GM03348 (cell line): ENCODE measurements at places on chromosomes 13 and 19.

DNA sequence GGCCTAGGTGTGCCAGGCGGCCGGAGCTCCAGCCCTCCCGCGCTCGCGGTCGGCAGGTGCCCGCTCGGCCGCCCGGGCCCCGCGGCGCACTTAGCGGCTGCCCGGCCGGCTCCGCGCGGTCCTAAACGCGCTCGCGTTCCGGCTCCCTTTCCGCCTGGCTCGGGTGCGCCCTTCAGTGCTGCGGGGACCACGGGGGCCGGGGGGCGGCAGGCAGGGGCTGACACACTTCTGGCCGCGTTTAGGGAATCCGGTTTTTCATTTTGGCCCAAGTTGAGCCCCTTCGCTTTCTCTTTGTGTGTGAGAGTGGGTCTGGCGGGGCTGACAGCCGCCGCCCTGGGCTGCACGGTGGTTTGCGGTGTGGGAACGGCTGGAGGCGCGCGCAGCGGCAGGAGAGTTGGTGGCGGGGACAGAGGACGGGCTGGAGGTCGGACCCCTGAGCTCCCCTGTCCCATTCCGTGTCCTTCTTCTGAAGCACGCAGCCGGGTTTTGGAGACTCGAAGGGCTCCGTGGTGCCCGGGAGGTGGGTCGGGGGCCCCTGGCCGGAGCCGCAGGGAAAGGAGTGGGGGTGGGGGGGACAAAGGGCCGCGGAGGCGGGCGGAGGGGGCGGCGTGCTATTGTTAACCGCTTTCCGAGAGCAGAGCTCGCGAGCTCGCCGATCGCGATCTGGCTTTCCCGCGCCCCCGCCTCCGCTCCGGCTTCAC, 3.1 kb downstream of the FGF9 start:
- DNase-seq: peak; percentile 77

- peak; percentile 39 for DNase-seq
Observed at GRCh38 chr13:79631051-79631659, 150.2 kb downstream of the NDFIP2 start.

- DNase-seq: no peak
Observed at GRCh38 chr13:34256236-34256635, 438.3 kb downstream of the RFC3 start.

- DNase-seq: no peak
Observed at GRCh38 chr13:23632741-23633140, 62.5 kb downstream of the TNFRSF19 start.

GRCh38 chr13:29059800-29060199, 239.7 kb downstream of the MTUS2 start:
- no peak for DNase-seq

DNA sequence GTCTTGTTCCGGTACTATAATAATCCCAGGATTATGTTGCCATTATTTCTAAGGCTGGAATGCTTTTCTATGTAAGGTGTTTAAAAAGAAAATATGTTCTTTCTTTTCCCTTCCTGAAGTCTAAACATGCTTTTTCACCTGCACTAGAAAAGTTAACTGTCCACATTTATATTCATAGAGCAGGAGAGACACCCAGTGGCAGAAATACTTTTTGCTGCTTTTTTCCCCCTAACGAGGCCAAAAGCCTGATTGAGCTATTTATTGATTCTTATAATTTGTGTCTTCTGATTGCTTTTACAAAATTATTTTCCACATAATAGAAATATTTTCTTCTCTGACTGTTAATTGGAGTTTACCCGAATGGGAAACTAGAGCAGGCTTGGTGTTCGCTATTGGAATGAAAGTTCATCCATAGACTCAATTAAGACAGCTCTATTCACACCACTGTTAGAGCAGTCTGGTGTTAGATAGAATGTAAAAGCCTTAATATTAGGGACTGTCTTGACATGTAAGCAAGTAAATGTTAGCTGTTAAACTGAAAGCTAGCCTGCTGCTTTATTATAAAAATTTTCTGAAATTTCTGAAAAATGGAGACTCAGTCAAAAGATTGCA, 15.8 kb downstream of the GPR180 start:
- peak; percentile 29 for DNase-seq

DNA sequence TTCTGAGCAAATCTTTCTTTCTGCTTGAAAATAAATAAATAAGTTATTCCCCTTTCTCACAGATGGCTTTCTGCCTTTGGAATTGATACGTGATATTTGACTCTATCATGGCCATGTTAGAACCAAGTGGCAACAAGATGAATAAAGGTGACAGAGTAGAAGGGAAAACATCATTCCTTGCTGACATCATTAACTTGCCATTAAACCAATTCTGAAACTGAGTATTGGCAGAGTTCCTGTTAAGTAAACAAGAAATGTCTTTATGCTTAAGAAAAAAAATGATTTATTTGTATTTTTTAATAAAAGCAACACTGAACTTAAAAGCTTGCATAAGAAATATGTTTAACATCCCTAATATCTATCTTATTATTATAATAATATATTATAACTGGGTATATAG, 828.1 kb downstream of the PCDH9 start:
- no peak for DNase-seq

- peak; percentile 9 for DNase-seq
Observed at GRCh38 chr13:93559718-93560117, 333.1 kb downstream of the GPC6 start.

GRCh38 chr13:35501661-35502235, 25.3 kb upstream of the MAB21L1 start:
- DNase-seq: no peak
